ENCODE measurements at places on chromosomes 3 and 15.

DNA sequence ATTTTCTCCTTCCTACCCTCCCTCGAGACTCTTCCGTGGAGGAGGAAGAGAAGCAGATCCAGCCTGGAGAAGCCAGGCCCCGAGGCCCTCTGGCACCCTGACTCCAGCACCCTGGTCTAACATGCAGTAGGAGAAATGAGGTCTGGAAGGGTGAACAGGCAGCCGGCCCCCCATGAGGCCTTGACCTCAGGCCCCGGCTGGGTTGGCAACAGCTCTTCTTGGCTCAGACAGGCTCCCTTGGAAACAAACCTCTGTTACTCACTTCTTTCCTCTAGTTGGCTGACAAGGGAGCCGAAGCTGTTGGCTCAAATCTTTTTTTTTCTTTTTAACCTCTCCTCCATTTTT lies 73.4 kb downstream of the CPN2 start:
- peak; percentile 72 for DNase-seq

- DNase-seq = no peak
These were observed 204.1 kb downstream of the CADM2 start for GRCh38 chr3:85162905-85163304.

GRCh38 chr15:98003996-98004395 lies 43.5 kb downstream of the ARRDC4 start:
- no peak for DNase-seq

- no peak for DNase-seq
These were observed 71.9 kb downstream of the IL12A start for GRCh38 chr3:160060409-160061027.

DNA sequence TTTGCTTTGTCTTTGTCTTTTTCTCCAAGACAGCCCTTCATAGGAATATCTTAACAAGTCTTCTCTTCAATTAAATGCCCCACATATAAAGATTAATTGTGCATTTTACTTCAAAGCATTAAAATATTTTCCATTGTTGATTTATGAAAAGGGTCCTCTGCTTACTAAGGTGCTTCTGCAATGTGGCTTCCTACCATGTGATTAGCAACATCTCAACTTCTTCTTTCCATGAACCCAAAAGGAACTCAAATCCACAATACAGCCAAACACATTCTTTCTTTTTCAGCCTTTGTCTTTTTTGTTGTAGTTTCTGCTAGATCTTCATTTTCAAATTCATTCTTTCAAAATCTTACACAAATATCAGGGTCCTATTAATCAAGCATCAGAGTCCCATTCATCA lies 309.2 kb downstream of the NSUN3 start:
- no peak for DNase-seq

DNA sequence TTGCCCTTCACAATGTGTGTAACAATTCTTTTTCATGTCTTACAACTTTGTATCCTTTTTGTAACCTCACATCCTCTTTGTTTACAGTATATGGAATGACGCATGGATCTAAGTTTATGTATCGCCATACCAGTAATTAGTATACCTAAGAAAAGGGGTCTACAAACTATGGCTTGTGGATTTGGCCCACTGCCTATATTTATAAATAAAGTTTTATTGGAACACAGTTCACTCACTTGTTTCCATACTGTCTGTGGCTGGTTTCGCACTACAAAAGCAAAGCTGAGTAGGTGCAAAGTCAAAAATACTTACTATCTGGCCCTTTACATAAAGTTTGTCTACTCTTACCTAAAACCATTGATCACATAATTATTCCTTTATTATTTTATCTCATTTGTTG lies 226.5 kb downstream of the TBL1XR1 start:
- DNase-seq = no peak

DNA sequence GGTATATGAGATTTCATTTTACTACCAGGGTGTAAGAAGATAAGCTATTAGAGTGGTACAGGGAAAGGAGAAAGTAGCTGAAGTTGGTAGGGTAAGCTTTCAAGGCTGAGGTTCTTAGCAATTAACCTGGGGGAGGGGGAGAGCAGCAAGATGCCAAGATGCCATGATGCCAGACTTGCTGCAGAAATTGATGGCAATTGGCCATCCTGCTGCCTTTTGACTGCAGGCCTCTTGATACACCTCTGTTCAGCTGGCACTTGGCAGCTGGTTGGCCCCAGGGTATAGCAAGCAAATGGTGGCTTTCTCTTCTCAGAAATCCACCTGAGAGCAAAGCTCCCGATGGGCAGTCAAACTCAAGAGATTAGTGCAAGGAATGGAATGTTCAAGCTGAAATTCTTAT lies 21.4 kb upstream of the DPH6 start:
- no peak for DNase-seq

DNA sequence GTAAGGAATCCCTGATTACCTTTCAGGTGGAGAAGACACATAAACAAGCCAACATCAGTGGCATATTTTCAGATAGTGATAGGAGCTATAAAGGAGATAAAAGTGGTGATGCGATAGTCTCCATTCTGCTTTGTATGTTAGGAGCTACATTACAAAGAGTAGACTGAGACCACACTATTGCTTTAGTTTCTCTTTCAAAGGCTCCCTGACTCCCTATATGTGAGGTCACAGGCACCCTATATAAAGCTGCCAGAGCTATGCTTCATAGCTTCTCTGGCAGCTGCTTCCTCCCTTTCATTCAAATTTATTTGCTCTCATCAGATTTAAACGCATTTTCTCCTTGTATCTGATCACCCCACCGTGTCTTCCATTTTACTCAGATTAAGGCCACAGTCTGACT lies 466.6 kb downstream of the IL5RA start:
- no peak for DNase-seq

DNA sequence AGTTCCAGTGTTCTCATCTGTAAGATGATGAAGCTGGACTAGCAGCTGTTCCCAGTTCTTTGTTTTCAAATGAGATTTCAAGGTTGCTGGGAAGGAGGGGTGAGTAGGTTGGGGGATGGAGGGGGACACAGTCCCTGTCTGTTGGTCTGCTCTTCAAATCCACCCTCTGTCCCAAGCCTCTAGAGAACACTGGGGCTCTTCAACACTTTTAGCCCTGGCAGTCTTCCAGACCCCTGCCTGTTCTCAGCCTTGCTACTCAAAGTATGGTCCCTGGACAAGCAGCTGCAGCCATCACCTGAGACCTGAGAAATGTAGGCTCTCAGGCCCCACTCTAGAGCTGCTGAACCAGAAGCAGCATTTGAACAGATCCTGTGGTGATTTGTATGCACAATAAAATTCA lies 41.3 kb downstream of the NEK11 start:
- no peak for DNase-seq

DNA sequence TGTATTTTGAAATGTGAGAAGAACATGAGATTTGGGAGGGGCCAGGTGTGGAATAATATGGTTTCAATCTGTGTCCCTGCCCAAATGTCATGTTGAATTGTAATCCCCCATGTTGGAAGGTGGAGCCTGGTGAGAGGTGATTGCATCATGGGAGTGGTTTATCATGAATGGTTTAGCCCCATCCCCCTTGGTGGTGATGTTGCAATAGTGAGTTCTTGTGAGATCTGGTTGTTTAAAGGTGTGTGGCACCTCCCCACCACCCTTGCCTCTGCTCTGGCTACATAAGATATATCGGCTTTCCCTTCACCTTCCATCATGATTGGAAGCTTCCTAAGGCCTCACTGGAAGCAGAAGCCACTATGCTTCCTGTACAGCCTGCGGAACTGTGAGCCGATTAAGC lies 23.9 kb upstream of the TMEM108 start:
- DNase-seq = no peak

DNA sequence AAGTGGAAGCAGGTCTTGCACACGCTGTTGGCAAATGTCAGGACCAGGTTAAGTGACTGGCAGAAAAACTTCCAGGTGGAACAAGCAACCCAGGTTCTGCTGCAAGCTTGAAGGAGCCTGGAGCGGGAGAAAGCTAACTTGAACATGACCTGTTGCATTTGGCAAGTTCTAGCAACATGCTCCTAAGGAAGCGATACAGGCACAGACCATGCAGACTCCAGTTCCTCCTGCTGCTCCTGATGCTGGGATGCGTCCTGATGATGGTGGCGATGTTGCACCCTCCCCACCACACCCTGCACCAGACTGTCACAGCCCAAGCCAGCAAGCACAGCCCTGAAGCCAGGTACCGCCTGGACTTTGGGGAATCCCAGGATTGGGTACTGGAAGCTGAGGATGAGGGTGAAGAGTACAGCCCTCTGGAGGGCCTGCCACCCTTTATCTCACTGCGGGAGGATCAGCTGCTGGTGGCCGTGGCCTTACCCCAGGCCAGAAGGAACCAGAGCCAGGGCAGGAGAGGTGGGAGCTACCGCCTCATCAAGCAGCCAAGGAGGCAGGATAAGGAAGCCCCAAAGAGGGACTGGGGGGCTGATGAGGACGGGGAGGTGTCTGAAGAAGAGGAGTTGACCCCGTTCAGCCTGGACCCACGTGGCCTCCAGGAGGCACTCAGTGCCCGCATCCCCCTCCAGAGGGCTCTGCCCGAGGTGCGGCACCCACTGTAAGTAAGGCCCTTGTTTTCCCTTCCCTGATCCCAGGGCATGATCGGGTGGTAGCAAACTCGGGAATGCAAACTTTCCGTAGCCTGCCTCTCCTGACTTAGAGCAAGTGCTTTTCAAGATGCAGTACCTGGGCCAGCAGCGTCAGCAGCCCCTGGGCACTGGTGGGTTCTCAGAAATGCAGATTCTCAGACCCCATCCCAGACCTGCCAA lies 759 bp downstream of the GALNT15 start:
- DNase-seq = no peak

DNA sequence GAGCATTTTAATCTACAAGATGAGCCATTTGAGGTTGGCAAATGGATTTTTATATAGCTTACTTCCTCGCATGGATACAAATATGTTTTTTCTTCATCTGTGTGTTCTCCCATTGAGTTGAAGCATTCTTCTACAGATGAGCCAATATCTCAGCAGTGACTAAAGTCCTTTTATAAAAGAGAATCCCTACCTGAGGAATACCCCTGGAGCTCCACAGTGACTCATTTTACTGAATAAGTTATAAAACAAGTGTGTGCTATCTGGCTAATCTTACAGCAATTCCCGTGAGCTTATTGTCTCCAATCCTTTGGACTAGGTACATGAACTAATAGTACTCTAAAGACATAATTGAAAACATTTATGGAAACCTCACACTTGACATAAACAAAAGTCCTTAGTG lies 354.2 kb upstream of the BCHE start:
- DNase-seq = no peak

DNA sequence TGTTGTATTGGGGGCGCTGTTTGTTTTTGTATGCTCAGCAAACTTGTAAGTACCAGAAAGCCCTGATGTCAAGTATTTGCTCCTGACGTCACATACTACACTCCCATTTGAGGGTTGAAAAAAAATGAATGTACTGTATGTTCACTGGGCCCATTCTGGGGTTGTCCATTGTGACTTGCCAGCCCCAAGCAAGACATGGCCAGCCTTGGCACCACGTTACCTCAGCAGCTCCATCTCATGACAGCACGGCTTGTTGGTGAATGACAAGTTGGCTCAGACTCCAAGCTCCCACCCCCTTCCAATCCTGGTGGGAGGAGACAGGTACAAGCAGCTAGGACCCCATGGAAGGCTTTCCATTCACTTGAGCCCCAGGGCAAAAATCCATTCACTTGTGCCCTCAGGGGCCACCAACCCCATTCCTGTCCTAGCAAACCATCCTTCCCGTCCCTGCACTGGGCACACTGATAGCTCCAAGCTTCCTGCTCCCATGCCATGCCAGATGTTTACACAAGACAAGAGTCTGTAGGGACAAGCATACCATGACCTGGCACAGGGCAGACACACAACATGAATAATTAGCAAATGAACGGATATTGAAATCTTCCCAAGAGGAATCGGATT lies 1.6 kb downstream of the PHGR1 start:
- DNase-seq = no peak

GRCh38 chr3:184375747-184376461 lies 2.1 kb downstream of the THPO start:
- no peak for DNase-seq

DNA sequence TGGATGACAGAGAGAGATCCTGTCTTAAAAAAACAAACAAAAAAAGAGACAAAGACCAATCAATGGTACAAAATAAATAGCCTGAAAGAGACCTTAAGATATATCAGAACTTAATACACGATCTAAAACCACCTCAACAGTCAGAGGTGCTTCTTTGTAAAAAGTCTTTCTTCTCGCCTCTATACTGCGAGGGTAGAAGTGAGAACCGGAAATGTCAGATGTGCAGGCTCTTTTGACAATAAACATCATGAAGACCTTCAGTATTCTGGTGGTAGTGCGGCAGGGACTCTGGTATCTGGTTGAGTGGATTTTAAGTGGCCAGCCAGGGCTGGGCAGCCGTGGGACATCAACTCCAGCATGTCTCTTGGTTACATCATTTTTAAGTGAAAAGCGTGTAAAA lies 30.0 kb downstream of the RUBCN start:
- no peak for DNase-seq

GRCh38 chr3:166270429-166270828 lies 433.2 kb upstream of the BCHE start:
- DNase-seq = no peak

- no peak for DNase-seq
These were observed 713.3 kb upstream of the EPHA6 start for GRCh38 chr3:96101006-96101560.

All from H54 (cell line).